ENCODE measurements at places on chromosomes 1 and 21. TPM values are rescaled to one million over a fixed set of nuclear protein-coding genes. Genes with fewer than 3 reads are reported as not detected.

CELA2A gene
- 0.70 TPM for polyA plus RNA-seq

SYNC gene
- polyA plus RNA-seq: 1.2 TPM

ETS2 gene
- polyA plus RNA-seq: 42.0 TPM

SPATA17 gene
- 17.0 TPM for polyA plus RNA-seq

KCNE2 gene
- polyA plus RNA-seq: 1.8 TPM

C1orf21 gene
- polyA plus RNA-seq: 35.2 TPM

KPNA6 gene
- polyA plus RNA-seq: 39.9 TPM

SEC16B gene
- 4.1 TPM for polyA plus RNA-seq

OXCT2 gene
- polyA plus RNA-seq: 0.85 TPM

LHX8 gene
- not detected for polyA plus RNA-seq

PDE9A gene
- polyA plus RNA-seq: 44.3 TPM

GCSAML gene
- 0.28 TPM for polyA plus RNA-seq

SHE gene
- polyA plus RNA-seq: 9.8 TPM

LCE3E gene
- polyA plus RNA-seq: not detected

TMPRSS2 gene
- 36.0 TPM for polyA plus RNA-seq

LCA5L gene
- 7.0 TPM for polyA plus RNA-seq

STPG1 gene
- polyA plus RNA-seq: 12.2 TPM

GBP1 gene
- polyA plus RNA-seq: 18.5 TPM

RIPPLY3 gene
- polyA plus RNA-seq: 3.1 TPM

SPSB1 gene
- 9.8 TPM for polyA plus RNA-seq

GBP3 gene
- 14.2 TPM for polyA plus RNA-seq

CCDC181 gene
- 11.1 TPM for polyA plus RNA-seq

GPR61 gene
- polyA plus RNA-seq: 1.1 TPM

OR10T2 gene
- not detected for polyA plus RNA-seq

HSD3B2 gene
- polyA plus RNA-seq: 3.0 TPM

OR2T33 gene
- not detected for polyA plus RNA-seq

PROX1 gene
- 8.5 TPM for polyA plus RNA-seq

TBX15 gene
- 0.35 TPM for polyA plus RNA-seq

LENEP gene
- 0.93 TPM for polyA plus RNA-seq

NMNAT2 gene
- polyA plus RNA-seq: 4.2 TPM

RHCE gene
- polyA plus RNA-seq: 0.83 TPM

TTC39A gene
- 9.7 TPM for polyA plus RNA-seq

S100B gene
- polyA plus RNA-seq: 3.2 TPM

RPTN gene
- not detected for polyA plus RNA-seq

ABCB10 gene
- polyA plus RNA-seq: 21.9 TPM

LMOD1 gene
- polyA plus RNA-seq: 3.9 TPM

MIXL1 gene
- polyA plus RNA-seq: 0.23 TPM

ADARB1 gene
- 18.3 TPM for polyA plus RNA-seq

ANKRD35 gene
- polyA plus RNA-seq: 1.9 TPM

ZNF695 gene
- polyA plus RNA-seq: 5.0 TPM

CNR2 gene
- polyA plus RNA-seq: 0.08 TPM

DRAXIN gene
- 1.1 TPM for polyA plus RNA-seq

TTLL7 gene
- polyA plus RNA-seq: 6.3 TPM

LCE1D gene
- not detected for polyA plus RNA-seq

RNU1-4 gene
- 1.9 TPM for polyA plus RNA-seq

ZYG11A gene
- polyA plus RNA-seq: 0.32 TPM

NPR1 gene
- polyA plus RNA-seq: 61.2 TPM

CD1B gene
- polyA plus RNA-seq: not detected
